ENCODE measurements at places on chromosomes 12 and 14.
A peak's percentile ranks its signal among the peaks of the same experiment; 100 is the strongest.

DNA sequence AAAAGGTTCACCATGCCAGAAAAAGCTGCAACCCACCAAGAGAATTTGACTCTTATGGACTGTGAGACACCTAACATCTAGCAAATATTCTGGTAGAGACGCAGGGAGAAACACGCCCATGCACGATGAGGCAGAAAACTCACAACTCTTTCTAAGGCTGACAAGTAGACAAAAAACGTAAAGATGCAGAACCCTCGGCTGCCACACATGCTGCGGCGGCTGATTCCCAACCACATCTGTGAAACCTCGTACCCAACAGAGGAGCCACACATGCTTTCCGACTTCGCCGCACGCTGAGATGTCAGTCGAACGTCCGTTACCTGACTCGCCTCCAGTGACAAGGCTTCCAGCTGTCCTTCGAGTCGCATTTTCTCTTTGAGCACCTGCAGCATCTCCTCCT is 21.8 kb downstream of the GOLGA3 start:
- DNase-seq = no peak

- DNase-seq = no peak
These were observed 16.4 kb upstream of the PLEKHH1 start for GRCh38 chr14:67516676-67517075.

GRCh38 chr12:91422127-91422526 is 239.5 kb upstream of the DCN start:
- DNase-seq = no peak

- peak; percentile 39 for DNase-seq
These were observed 35.7 kb upstream of the TMEM263 start for GRCh38 chr12:106919910-106920544.

GRCh38 chr12:27548301-27549199 is 24.5 kb downstream of the PPFIBP1 start:
- DNase-seq = no peak

GRCh38 chr12:3218228-3219171 is 141.3 kb downstream of the TSPAN9 start:
- no peak for DNase-seq
